ENCODE measurements at places on chromosomes 2 and 18. TPM values are rescaled to one million over a fixed set of nuclear protein-coding genes. Genes with fewer than 3 reads are reported as not detected.

TMEFF2 gene
- total RNA-seq = not detected

MEP1B gene
- total RNA-seq = 0.35 TPM

NYAP2 gene
- 0.04 TPM for total RNA-seq

TMEM247 gene
- not detected for total RNA-seq

GAREM1 gene
- total RNA-seq = not detected

TCF7L1 gene
- total RNA-seq = not detected

CREB1 gene
- total RNA-seq = 68.1 TPM

MYO7B gene
- 1.9 TPM for total RNA-seq

ABCG5 gene
- not detected for total RNA-seq

KCNG2 gene
- not detected for total RNA-seq

IFT172 gene
- 16.4 TPM for total RNA-seq

MATN3 gene
- total RNA-seq = not detected

TUBA3E gene
- total RNA-seq = not detected

ACKR3 gene
- 2.2 TPM for total RNA-seq

MTX2 gene
- total RNA-seq = 28.2 TPM

BCL2L11 gene
- total RNA-seq = 40.2 TPM

ESPNL gene
- total RNA-seq = 0.43 TPM

CGREF1 gene
- total RNA-seq = 0.50 TPM

NPPC gene
- total RNA-seq = 0.41 TPM

DSC3 gene
- not detected for total RNA-seq

ARHGAP15 gene
- 91.4 TPM for total RNA-seq

SP140L gene
- 52.8 TPM for total RNA-seq

ITGA6 gene
- total RNA-seq = 3.4 TPM

FRZB gene
- total RNA-seq = not detected

RESP18 gene
- not detected for total RNA-seq

POMC gene
- 2.4 TPM for total RNA-seq
